NCI-H526 treated with DMSO at 0.1 percent for 48 hours (cell line): ENCODE measurements at places on chromosomes 2 and 18.

- DNase-seq: no peak
Measured at GRCh38 chr18:64118406-64118805, 30.5 kb downstream of the LINC00305 start.

DNA sequence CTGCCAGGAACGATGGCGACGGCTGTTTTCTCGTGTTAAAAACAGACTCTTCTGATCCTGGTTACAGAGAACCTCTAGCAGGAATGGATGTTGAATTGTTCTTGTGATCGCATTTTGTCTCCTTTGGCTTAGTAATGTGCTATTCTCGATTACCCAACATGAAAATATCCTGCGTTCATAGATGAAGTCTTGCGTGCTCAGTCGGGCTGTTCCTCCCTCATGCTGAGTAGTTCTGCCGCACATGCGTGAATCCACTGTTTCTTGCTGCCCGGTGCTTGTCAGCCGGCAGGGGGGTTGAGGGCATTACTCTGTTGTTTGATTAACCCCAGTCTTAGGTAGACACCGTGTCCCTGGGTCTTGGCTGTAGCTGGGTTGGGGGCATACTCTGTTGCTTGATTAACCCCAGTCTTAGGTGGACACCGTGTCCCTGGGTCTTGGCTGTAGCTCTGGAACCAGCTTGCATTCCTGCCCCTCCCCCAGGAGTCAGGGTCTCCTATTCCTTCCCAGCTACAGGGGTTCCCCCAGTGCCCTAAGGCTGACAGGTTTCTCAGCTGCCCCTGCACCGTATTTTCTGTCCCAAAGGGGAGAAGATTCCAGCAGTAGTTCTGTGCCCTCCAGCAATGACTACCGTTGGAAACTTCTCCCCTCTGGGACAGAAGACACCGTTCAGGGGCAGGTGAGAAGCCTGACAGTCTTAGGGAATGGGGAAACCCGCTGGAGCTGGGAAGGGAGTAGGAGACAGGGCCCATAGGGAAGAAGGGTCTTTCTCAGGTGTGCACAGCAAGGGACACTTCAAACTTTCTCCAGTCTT lies 22.1 kb upstream of the ASB1 start:
- DNase-seq: no peak

- DNase-seq: no peak
Measured at GRCh38 chr2:109079590-109079989, 49.4 kb upstream of the SH3RF3 start.

DNA sequence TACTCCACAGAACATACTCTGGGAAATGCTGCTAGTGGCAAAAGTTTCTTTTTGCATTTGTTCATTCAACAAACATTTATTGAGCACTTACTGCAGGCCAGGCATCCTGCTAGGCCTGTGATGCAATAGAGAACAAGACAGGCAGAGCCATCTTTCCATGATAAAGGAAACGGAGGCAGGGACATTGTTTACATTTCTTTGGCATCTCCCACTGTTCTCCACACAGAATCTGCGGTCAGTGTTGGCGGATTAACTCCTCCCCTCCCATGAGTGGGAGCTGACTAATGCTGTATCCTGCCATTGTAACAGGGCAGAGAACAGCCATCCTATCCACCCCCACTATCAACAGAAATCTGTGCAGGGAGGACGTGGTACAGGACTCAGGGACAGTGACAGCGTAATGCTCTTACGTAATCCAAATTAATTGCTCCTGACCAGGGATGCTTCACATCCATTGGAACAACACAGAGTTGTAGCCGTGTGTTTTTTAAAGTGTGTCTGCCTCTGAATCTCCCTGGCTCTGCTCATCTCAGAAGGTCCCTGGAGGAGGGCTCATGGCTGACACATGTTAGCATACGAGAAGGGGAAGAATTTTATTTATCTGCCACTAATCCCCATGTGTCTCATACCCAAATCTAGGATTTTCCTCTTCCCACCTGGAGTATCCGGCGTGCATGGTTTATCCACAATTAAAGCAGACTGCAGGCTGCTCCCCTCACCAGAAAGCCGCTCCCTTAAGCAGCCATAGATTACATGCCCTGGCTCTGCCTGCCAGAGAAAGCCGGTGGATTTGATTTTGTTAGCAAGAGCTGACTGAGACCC lies 32.3 kb downstream of the STEAP3 start:
- DNase-seq: no peak

DNA sequence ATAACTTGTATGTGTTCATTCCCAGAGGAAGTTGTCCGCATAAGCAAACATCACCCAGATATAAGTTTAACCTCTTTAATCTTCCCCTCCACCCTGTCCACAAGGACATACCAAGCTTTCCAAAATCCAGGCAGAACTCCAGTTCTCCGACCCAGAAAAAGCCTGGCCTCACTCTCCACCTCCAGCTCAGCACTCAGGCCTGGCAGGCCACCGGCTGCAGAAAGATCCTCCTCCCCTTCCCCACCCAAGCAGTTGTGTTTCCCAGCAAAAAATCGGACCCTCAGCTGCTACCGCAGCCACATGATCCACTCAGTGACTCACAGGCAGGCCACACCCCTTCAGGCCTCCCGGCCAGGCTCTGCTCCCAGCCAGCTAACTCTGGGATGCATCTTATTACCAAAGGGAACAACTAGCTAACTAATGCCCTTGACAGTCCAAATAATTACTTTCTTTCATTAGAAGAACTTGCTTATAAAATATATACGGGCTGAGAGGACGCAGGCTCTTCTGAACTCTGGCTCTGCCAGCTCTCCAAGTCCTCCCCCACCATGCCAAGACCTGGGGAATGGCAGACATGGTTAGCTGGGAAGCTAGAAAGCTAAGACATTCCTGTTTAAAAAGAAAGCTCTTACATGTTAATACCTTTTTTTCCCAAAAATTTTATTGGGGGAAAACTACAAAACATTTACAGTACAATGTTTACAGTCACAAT lies 4.5 kb downstream of the ZFP36L2 start:
- peak; percentile 64 for DNase-seq

DNA sequence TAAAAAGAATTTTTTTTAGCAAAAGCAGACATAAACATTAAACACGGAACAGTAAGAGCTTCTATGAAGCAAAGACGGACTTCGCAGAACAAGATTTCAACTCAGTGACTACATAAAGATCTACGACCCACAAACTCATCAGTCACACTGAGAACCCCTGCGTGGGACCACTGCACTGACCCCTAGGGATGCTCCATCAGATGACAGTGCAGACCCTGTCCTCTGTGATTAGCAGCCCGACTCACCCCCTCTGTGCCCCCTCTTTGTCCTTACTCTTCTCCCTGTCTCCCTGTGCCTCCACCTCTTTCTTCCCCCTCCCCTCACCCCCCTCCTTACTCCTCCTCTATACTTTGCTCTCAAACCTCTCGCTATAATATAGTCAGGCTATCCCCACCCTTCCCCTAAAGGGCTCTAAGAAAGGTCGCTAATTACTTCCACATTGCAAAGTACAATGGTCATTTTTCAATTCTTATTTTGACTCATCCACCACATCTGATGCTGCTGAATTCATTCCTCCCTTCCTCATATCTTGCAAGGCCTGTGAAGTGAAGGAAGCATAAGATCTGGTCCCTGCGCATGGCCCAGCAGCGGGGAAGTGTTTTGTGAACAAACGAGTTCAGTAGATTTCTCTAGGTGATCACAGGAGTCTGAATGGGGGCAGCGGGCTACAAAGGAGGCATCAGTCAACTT lies 89.3 kb downstream of the CABYR start:
- DNase-seq: no peak

- DNase-seq: no peak
Measured at GRCh38 chr2:180146114-180146513, 139.0 kb upstream of the CWC22 start.
